ENCODE measurements at places on chromosomes 2 and 18.

GRCh38 chr18:10437837-10438236 lies 16.6 kb upstream of the APCDD1 start:
- DNase-seq = no peak

DNA sequence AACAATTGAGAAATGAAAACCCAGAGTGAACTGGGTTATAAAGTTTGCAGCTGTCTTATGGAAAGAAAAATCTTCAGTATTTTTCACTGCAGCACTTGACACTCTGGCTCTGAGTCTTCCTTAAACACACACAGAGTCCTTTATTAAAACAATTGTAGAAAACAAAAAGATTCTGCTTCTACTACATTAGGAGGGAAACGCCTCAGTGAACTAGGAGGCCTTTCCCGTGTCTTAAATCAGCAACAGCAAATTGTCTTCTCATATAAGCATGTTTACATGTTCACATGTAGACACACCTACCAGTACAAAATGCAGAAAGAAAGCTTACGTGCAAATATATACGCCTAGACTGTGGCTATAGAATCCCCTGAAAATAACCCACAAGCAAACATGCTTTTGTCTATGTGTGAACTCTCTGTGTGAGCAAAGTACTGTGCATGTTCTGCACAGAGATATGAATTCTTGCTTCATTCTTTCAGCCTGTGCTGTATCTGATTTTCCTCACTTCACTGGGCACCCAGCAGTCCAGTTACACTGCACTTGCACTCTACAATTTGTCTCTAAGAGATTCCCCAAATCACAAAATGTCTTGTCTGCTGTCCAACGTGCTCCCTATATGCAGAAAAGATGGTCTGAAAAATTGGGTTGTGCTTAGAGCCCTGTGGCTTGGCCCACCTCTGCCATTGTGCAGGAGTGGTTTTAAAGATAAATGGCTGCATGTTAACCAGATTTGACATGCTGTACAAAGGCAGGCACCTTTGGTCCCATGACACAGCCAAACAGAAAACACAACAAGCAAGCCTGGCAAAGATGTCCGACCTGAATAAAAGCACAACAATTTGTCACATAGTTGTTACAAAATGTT lies 24.5 kb downstream of the ZEB2 start:
- DNase-seq = no peak

DNA sequence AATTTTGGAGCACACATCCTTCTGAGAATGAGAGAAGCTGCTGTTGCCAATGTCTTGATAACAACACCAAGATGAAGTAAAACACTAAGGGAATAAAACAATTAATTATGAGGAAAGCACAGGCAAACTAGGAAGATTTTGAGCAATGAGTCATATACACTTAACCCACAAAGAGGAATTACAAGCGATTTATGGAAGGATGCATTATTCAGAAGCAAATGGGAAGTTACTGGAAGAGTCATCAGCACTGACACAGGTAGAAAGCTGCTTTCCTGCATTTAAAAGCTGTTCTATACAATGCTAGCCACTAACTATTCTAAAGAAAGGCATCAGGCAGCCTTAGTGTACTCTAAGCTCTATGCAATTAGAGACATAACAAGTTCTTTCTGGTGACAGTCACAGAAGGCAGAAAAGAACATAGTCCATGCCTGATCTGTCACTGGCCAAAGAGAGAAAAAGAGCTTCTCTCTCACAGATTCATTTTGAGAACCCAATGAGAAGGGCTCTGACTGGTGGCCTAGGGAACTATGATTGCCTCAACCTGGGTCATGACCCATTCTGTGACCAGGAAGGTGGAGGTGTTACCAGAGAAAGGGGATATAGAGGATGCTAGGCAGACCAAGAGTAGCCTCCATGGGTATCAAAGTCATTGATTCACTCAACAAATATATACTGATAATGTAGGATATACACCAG lies 45.4 kb downstream of the M1AP start:
- DNase-seq = no peak

GRCh38 chr2:205409411-205409810 lies 272.9 kb upstream of the NRP2 start:
- no peak for DNase-seq

GRCh38 chr2:7792031-7792651 lies 874.9 kb downstream of the RNF144A start:
- DNase-seq = no peak

DNA sequence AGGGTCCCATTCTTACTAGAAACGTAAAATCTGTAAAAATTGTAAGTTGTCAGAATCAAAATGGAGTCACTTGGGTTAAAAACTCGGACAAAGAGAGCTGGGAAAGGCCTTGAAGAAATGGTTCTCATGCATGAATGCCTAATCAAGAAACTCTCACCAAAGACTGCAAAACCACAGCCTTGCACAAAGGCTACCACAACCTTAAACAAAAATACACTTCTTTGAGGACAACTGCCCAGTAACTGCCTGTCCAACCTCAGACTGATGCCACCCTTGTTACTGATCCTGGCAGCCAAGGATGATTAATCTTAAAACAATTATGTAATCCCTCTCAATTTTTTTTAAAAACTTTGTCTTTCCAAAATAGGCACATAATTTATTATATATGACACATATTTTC lies 299.3 kb downstream of the CCDC85A start:
- no peak for DNase-seq

DNA sequence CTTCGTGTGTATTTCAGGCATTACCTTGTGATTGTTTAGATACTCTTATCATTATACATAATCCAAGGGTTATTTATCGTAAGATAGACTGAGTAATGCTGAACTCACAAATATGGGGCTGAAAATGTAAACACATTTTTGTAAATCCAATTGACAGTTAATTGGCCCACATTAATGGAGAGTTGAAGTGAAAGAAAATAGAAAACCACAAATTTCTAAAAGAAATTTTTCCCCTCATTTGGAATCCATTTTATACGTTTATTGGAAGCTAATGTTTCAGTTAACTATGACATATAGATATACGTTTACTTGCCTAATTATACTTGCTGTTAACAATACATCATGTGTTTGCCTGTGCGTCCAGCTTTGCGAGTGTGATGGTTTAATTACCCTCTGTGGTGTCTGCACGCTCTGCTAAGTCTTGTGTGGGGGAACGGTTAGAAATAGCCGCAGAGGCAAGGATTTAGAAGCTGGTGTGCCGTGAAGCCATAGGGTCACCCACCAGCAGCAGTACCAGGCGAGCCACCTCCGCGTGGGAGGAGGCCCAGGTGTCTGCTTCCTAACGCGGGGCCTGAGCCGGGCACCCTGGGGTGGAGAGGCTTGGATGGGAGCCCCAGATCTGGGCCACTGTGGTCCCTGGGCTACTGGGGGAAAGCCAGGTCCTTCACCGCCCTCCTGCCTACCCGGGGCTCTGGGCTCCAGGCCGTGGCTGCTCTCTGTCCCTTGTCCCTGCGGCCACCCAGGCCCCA lies 38.0 kb downstream of the TSHZ1 start:
- DNase-seq = no peak

DNA sequence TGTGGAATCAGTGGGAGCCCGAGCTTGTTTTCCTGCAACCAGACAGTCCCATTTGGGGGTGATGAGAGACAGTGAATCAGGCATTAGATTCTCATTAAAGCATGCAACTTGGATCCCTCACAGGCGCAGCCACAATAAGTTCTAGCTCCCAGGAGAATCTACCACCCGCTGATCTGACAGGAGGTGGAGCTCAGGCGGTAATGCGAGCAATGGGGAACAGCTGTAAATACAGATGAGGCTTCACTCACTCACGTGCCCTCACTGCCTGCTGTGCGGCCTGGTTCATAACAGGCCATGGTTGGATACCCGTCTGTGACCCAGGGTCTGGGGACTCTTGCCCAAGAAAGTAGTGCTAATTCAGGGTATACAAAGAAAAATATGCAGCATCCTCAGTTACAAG lies 144.8 kb upstream of the RGPD4 start:
- DNase-seq = no peak

GRCh38 chr2:189366349-189366748 lies 74.9 kb upstream of the WDR75 start:
- no peak for DNase-seq

GRCh38 chr2:16005816-16006536 lies 65.6 kb downstream of the MYCN start:
- no peak for DNase-seq

DNA sequence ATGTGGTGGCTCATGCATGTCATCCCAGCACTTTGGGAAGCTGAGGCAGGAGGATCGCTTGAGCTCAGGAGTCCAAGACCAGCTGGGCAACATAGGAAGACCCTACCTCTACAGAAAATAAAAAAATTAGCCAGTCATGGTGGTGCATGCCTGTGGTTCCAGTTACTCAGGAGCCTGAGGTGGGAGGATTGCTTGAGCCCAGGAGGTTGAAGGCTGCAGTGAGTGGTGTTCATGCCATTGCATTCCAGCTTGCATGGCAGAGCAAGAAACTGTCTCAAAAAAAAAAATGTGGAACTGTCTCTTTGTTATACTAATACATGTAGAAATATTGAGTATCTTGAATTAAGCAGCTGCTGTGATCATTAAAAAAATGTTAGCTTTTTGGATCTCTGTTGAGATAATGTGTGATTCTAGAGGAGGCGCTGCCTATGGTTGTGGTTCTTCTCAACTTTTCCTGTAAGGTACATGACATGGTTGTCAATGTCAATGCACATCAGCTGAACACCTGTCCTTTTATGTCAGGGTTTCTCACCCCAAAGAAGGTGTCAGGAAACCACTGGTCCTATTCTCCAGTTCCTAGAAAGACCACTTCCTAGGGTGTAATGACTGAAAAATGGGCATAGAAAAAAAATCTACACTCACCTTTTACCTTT lies 34.7 kb upstream of the IL1RL1 start:
- no peak for DNase-seq

- DNase-seq = no peak
Observed at GRCh38 chr18:54181856-54182602, 42.4 kb downstream of the MBD2 start.

- no peak for DNase-seq
Observed at GRCh38 chr18:77910347-77910746, 660.7 kb downstream of the GALR1 start.

- DNase-seq = no peak
Observed at GRCh38 chr2:62014102-62014501, 108.6 kb downstream of the COMMD1 start.

DNA sequence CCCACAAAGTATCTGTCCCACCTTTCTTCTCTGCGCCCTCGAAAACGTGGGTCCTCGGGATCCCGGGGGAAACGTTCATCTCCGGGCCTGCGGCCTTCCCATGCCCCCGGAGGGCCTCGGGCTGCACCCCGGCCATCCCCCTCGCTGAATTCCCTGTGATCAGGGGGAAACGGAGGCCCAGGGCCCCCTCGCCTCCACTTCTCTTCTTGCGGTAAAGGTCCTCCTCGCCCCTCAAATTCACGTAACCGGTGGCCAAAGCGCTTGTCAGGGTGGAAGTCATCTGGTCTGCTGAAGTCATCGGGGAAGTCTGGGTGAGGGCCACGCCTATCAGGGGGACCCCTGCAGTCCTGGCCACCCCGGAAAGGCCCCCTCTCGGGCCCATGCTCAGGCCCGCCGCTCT lies 12.3 kb downstream of the SFT2D3 start:
- no peak for DNase-seq

DNA sequence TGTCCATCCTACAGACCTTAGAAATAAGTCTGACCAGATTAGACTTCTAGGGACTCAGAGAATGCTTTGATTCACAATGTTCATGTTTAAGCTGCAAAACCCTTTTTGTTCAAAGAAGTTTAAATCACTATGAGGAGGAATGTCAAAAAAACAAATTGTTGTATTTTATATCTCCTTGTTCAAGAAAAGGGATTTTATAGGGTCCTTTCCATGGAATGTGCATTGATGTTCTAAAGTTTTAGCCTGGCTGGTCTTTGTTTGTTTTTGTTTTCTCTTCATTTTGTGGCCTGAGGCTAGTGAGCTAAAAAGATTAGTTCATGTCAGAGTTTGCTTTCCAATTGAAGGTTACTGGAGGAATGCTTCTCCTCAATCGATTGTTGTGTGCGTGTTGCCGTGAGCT lies 77.2 kb downstream of the MGAT5 start:
- DNase-seq = no peak

- DNase-seq = no peak
Observed at GRCh38 chr2:196530910-196531309, 108.6 kb upstream of the CCDC150 start.

DNA sequence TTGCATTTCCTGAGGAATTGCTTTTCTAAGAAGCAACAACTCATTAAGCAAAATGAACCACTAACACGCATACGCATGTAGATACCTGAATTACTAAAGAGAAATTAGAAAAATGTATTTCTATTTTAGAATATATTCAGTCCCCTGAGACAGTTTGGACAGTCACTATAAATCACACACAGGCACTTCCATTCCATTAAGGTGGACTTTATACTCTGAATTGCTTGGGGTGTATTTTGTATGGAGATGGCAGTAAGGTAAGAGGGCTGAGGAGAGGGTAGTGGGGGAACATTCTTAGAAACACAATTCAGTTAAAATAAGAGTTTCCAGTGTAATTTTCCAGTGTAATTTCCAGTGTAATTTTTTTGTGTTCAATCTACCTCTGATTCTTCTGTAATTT lies 1.8 kb downstream of the CCDC141 start:
- DNase-seq = no peak

DNA sequence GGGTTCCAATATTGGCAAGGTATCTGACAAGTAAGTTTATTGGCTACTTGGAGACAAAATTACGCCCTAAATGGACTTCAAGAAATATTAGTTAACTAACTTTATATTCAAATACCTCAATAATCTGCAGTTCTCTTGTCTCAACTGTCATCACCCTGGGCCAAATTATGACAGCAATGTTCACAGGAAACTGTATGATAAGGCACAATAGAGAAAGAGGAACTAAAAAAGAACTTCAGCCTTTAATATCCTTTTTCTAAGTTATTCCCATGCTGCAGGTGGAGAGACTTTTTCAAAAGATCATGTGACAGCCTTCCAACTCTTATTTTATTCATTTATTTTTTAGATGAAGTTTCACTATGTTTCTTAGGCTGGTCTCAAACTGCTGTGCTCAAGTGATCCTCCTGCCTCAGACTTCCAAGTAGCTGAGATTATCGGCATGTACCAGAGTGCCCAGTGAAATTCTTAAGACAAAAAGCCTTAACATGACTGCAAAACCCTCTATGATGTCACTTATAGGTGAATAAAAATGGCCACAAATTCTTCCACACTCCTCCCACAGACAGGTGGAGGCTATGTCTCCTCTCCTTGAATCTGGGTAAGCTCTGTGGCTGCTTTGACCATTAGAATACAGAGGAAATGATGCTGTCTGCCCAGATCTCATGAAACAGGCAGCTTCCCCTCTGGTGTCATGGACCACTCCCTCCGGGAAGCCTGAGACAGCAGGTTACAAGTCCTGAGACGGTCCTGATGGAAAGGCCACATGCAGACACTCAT lies 211.0 kb downstream of the TGIF1 start:
- no peak for DNase-seq

GRCh38 chr2:180554330-180554729 lies 426.1 kb upstream of the UBE2E3 start:
- DNase-seq = no peak

- DNase-seq = no peak
Observed at GRCh38 chr2:219461047-219461514, 26.4 kb downstream of the SPEG start.

- no peak for DNase-seq
Observed at GRCh38 chr18:70195014-70195614, 10.4 kb downstream of the RTTN start.

Measured in activated T-helper 9 cell treated with anti-CD3 and anti-CD28 coated beads, Interleukin-2, amount 50 U/mL, for 16 hours (primary cell).